Activated CD4-positive, alpha-beta T cell treated with anti-CD3 and anti-CD28 coated beads, Interleukin-2, amount 50 U/mL, for 4 hours (primary cell): ENCODE measurements at places on chromosomes 1 and 21.

GRCh38 chr1:50502147-50502546, 78.9 kb upstream of the DMRTA2 start:
- DNase-seq = no peak

- DNase-seq = no peak
Observed at GRCh38 chr1:62424411-62424810, 12.4 kb upstream of the USP1 start.

DNA sequence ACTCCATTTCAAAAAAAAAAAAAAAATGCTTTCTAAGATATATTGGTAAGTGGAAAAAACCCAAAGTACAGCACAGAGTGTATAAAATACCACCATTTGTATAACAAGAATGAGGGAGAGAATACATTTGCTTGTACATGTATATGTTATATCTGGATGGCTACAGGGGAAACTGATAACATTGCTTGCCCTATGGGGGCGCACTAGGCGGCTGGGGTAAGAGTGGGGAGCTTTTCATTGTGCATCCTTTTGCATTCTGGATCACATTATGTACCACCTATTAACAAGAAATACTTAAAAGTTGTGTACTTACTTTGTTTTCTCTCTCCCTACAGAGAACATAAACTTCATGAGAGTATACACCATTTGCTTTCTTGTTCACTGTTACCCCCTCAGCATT, 28.6 kb upstream of the OPRD1 start:
- DNase-seq = no peak

DNA sequence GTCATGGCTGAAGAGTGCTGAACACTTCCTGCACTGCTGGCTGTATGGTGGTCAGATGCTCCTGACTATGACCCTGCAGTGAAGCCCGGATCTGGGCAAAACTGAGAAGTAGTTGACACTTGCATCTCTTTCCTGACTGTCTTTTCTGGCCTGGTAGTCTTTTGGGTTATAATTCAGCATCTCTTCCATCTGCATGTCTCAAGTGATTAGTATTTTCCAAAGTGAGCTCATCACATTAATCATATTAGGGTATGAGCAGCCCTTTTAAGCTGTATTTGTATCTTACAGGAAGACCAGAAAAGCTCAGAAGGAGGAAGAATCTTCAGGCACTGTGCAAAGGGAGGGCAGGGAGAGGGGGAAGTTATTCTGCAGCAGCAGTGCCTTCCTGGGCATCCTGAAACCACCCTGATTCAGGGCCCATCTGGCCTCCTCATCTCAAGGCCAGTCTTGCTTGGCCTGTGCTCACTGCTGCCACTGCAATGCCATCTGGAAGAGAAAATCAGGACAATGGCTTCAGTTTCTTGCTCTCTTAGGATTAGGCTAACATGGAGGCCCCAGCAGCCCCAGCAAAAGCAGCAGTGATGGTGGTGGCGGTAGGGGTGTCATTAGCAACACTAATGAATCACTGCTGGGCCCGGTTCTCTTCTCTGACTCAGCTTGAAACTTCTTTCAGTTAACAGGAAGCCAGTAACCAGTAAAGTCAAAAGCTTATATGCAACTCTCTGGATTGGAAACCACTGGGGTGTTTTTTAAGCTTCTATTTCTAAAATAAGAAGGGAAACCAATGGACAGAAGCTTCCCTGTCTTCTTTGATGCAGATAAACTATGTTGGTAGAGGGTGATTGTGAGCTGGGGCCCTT, 63.3 kb upstream of the WDR26 start:
- peak; percentile 48 for DNase-seq

GRCh38 chr1:82837766-82838465, 1037.2 kb downstream of the ADGRL2 start:
- no peak for DNase-seq

DNA sequence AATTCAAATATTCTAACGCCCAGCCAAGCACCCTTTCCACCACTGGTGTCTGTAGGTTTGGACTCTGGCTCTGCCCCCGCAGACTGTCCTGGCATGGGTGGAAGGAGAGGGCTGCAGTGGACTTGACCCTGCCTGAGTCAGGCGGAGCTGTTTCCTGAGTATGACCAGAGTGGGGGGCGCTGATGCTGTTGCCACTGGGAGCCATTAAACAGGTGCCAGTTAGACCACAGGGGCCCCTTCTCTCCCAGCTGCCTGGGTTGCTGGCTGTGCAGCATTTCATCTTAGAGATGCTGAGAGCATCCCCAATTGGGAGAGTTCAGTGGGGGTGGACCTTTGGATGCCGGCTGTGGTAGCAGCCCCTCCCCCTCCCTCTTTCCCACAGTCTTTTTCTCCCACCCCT, 539.5 kb downstream of the MATN1 start:
- no peak for DNase-seq

GRCh38 chr1:170836141-170836540, 99.2 kb upstream of the MROH9 start:
- no peak for DNase-seq

DNA sequence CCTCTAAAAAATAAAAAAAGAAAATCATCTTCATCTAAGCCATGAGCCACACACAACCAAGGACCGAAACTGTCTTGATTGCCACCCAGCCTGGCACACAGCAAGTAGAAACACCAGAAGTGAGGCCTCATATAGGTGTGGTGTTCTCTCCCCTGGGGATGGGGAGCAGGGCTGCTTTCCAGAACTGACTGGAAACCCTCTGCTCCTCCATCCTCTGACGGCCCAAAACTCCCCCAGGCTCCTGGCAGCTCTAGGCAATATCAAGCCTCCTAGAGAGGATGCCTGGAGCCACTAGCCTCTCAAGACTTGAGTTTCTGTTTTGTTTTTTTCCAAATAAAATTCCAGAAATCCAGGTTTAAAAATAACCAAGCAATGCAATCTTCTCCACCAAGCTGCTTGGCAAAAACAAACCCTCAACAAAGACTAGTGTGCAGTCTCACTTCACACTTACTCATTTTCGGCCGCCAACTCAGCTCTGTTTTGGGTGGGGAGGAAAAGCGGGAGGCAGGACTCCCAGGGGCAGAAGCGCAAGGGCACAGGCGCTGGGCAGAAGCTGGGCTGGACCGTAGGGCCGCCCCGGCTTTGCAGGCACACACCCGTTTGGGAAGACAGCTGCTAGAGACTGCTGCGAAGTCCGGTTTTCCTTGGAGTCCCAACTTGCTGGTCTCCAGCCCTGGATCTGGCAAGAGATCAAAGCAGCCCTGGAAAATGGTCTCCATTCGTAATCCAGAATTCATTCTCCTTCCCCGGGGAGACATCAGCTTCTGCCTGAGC, 78.2 kb upstream of the CAPZB start:
- DNase-seq = no peak

- no peak for DNase-seq
Observed at GRCh38 chr1:29708381-29708780, 472.1 kb downstream of the PTPRU start.

DNA sequence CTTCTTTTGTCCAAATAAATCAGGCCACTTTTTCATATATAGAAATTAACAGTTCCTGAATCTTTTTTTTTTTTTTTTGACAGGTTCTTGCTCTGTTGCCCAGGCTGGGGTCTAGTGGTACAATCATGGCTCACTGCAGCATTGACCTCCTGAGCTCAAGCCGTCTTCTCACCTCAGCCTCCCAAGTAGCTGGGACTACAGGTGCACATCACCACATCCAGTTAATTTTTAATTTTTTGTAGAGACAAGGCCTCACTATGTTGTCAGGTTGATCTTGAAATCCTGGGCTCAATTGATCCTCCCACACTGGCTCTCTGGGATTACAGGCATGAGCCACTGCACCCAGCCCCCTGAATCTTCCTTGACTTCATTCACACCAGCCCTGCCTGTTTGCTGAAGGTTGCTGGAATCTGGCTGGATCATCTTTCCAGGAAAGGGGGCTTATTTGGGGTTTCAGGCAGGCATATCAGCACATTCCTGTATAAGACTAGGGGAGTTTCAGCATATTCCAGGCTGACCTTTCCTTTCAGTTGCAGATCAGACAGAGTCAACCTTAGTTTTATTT, 78.2 kb upstream of the ARHGAP29 start:
- DNase-seq = no peak

DNA sequence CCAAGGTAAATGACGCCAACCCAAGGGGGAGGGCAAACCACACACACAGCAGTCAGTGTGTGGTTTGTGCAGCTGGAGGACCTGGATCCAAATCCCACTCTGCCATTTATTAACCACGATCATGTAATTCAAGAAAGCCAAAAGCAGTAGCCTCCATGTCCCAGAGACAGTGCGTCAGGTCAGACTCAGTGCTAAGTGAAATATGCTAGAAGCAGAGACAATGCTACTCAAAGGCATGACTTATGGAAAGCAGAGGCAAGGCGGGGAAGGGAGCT, 13.6 kb downstream of the TTC39A start:
- no peak for DNase-seq

DNA sequence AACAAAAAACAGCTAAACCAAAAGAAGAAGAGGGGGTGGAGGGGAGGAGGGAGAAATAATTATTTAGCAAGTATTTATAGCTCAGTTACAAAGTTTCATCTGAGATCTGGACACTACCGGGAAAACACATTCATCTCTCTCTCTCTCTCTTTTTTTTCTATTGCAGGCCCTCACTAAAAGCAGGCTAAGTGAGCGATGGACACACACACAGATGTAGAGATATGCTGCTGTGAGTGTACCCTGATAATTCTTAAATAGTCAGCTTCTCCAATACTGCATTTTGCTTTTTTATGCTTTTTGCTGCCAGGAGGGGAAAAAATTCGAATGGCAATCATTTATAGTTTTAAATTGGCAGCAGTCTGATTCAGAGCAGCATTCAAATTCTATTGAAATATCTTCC, 65.0 kb downstream of the LPAR3 start:
- no peak for DNase-seq

GRCh38 chr1:1359664-1360468, 1.5 kb upstream of the MXRA8 start:
- no peak for DNase-seq

DNA sequence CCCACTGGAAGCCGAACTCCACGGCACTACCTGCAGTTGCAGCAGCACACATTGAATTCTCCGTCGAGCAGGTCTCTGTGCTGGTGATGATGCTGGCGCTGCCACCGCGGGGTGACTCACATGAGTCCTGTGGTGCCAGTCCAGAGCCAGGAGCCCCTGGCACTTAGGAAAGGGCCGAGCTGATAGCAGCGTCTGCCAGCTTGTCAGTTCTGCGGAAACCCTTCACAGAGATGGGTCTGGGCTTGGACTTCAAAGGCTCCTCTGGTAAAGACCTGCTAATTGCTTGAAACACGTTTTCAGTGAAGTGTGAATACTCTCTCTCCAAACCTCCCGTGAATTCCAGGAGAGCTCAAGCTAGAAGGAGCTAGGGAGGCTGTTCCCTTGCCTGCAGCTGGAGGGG, 92.2 kb downstream of the GRIK3 start:
- DNase-seq = no peak

DNA sequence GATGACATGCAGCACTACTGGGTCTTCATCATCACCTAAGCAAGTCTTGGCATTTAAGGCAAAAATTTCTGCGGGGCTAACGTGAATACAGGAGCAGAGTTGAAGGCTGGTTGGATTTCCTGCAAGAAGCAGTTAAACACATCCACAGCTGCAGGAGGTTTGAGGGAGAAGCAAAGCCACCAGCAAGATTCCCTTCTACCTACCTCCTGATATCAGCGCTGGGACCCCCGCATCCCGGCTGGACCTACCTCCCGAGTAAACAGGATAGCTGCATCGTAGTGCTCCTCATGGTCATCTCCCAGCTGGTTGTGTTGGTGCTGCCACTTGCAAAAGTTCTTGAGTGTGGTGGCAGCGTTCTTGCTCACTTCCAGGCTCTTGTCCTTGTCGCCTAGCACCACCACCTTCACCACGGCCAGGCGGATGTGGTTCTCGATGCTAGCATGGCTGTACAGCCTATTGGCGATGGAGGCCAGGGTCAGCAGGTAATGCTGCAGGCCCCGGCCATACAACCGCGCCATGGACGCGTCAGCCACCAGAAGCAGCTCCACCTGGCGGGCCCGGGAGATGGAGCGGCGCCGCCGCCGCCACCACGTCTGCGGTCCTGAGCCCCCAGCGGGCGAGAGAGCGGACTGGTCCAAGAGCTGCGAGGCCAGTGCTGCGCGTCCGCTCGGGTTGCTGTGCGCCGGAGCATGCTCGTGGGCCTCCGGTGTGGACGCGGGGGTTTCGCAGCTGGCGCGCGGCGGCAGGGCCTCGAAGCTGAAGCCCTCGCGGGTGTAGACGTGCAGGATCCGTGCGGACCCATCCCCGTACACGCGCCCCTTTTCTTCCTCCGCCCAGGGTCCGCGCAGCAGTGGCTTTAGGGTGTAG, 1.6 kb downstream of the ADAMTS5 start:
- no peak for DNase-seq

DNA sequence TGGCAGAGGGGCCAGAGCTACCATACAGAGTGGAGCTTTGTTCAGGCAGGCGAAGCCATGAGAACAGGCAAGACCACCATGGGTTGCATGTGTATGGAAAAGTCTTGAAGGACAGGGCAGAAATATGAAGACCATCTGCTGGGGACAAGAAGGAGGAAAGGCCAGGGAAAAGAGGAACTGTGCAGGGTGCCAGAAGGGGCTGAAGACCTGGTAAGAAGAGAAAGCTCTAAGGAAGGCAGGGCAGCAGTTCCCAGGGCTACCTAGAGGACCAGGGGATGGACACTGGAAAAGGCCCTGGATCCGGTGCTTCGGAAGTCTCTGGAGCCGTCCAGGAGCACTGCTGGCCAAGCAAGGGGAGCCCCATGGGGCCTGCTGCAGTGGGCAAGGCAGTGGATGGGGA, 43.4 kb downstream of the PKP1 start:
- DNase-seq = no peak

DNA sequence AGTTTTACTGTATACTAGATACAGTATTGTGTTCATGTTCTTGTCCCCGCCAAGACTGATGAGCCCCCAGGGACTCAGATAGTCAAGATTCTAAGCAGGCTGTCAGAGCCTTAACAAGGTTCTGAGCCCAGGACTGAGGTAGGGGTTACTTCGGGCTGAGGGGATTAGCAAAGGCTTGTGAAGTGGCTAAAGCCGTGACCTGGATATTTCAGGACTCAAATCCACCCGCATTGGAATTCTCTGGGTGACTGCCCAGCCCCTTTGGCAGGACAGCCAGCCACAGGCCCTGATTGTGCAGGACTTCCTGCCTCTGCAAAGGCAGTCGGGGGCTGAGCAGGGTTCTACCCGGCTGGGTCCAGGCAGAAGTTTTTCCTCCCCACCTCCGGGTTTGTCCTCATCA, at the start of gene PLA2G5:
TSS of gene PLA2G5 (plus strand) at position 321 of the 400 bp plus-strand sequence. CDS start 14,637 bp downstream, outside the sequence.
- DNase-seq = no peak

GRCh38 chr1:7953850-7954609, 7.5 kb upstream of the PARK7 start:
- DNase-seq = peak; percentile 85
